HT1080 (cell line): ENCODE measurements at places on chromosomes 16 and 17. TPM values are rescaled to one million over a fixed set of nuclear protein-coding genes. Genes with fewer than 3 reads are reported as not detected.

SPN gene
- 4.1 TPM in 2 replicates for total RNA-seq

APOBR gene
- 0.03 TPM in 1 of 2 replicates, not detected in the other for total RNA-seq

PLA2G10 gene
- not detected in 2 replicates for total RNA-seq

DNA sequence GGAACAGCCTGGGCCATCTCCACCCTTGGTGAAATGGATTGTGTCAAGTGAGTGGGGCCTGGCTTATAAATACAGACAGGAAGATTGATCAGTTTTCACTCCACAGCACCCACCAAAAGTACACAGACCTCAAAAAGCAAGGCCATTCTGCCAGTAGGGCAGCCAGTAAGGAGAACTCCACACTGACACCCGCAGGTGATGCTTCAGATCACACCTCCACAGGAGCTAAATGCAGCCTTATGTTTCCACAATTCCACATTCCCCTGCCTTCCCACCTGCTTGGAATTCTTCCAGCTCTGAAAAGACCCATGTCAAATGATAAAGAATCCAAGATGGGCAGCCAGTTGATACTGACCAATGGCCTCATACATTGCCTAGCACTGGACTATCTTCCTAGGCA is 191.1 kb downstream of the ZFHX3 start:
- DNase-seq, result no peak

DNA sequence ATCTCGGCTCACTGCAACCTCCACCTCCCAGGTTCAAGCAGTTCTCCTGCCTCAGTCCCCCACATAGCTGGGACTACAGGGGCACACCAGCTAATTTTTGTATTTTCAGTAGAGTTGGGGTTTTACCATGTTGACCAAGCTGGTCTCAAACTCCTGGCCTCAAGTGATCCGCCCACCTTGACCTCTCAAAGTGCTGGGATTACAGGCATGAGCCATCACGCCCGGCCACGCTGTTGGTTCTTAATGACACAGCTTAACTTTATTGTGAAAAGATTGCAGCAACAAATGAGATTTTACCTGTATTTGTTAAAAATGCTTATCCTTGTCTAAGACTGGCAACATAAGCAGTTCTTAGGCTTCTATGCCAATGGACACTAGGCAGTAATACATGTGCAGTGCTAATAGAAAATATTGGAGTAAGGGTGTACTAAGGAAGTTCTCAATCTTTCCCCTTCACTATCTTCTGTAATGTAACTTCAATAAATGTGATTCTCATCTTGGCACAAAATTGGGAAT is 2.9 kb downstream of the UBB start:
- no peak for DNase-seq

DNA sequence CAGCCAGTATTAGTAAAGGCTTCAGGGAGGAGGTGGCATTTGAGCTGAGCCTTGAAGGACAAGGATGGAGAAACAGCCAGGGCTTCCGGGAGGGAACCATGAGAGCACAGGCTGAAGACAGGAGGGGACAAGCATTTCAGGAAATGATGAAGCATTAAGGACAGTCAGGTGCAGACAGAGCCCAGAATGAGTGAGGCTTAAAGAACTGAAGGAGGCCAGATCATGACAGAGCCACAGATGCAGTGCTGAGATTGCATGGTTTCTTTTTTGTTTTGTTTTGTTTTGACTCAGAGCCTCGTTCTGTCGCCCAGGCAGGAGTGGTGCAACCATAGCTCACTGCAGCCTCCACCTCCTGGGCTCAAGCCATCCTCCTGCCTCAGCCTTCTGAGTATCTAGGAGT is 211.5 kb downstream of the SOX9 start:
- peak; percentile 31 for DNase-seq

DNA sequence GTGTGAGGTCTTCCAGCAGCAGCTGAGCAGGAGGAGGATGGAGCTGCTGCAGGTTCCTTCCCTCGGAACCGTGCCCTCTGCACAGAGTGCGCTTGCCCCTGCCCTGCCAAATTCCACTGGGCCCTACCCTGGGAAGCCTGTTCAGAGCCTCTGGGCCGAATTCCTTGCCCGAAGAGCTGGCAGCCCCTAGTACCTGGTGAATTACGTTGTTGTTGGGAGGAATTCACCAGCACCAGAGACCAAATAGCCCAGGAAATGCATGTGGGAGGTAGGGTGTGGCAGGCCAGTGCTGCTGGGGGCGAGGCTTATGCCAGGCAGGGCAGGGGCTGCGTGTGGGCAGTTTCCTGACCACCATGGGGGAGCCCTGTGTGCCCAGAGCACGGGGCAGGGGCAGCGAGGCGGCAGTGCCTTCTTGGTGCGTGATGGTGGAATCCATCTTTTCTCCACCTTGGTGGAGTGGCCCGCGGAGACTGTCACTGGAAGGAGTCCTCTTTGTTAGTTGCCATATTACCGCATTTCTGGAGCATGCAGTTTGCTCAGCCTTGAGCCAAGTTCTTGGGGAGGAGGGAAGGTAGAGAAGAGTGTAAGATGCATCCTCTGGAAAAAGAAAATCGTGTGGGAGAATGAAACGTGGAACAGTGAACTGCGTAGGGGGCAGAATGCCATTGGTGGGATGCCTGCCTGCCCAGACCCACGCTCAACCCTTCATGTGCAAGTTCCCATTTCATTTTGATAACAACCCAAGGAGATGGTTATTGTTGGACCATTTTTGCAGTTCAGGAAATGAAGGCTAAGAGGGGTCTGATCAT is 2.3 kb downstream of the MRC2 start:
- no peak for DNase-seq

DNA sequence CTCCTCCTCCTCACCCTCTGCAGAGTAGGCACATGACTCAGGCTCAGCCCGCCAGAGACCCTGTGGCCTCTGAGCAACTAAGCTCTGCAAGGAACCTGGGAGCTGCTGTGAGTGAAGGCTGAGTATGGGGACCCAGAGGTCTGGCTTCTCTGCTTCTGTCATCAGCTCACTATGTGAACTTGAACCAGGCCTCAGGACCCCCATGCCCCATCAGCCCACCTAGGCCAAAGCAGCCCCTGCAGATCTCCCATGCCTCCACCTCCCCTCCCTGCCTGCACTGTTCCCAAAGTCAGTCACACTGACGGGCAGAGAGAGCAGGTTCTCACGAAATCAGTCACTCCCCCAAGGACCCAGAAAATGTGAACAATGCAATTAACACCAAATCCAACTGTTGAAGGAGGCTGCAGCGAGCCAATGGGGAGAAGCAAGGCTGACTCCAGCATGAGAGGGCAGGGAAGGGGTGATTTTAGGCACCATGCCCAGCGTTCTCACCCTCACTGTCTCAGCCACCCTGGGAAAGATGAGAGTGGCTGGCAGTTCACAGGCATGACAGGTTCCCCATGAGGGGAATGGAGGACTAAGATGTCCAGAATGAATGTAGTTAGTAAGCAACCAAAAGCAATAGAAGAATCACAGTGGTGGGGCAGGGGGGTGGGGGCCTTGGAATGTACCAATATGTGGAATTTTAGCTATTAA is 60.6 kb downstream of the BEAN1 start:
- DNase-seq, result no peak
